ENCODE measurements at places on chromosomes 3 and 15.

DNA sequence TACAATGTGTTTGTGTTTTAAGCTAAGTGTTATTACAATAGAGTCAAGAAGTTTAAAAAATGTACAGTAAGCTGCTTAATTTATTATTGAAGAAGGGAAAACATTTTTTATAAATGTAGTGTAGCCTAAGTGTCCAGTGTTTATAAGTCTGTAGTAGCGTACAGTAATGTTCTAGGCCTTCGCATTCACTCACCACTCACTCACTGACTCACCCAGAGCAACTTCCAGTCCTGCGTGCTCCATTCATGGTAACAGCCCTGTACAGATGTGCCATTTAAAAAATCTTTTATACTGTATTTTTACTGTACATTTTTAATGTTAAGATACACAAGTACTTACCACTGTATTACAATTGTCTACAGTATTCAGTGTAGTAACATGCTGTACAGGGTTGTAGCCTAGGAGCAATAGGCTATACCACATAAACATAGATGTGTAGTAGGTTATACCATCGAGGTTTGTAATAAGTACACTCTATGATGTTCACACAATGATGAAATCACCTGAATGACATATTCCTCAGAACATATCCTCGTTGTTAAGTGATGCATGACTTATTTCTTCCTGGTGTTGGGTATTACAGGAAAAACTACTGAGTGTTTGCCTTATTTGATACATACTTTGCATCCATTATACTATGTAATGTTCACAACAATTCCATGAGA lies 156.6 kb upstream of the NUDT16 start:
- DNase-seq: no peak

DNA sequence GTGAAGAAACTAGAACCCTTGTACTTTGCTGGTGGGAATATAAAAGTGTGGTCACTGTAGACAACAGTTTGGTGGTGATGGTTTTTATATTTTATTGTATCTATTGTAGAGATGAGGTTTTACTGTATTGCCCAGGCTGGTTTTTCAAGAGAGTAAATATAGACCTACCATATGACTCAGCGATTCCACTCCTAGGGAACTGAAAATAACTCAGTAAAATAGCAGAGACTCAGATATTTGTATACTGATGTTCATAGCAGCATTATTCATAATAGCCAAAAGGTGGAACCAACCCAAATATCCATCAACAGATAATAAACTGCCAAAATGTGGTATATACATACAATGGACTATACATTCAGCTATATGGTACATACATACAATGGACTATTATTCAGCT lies 68.8 kb upstream of the IL12A start:
- no peak for DNase-seq

DNA sequence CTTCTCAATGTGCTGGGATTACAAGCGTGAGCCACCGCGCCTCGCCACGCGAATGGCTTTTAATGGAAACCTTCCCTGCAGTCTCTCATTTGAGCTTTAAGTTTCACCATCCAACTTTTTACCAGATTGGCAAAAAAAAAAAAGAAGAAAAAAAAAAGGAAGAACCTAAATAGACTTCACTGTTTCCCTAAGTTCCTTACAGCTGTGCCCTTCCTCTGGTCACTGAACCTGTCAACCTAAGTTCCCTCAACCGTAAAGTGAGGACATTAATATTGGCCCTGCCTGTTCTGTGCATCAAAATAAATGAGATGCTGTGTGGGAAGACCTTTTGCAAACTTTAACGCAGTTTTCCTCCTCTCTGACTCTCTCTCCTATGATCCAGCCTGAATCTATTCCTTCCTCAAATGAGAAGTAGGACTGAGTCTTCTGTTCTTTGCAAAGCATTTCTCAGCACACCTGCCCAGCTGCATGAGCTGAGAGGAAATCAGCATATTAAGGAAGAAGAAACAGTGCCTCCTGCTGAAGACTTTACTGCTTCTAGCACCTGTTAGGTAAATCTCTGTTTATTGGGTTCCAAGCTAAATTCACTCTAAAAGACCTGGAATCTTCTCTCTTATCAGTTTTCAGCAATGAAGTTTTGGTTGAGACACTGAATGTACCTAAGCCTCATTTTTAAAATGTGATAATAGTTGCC lies 99.6 kb upstream of the ETV5 start:
- DNase-seq: no peak

- no peak for DNase-seq
Observed at GRCh38 chr3:34394978-34395748, 596.7 kb downstream of the PDCD6IP start.

- no peak for DNase-seq
Observed at GRCh38 chr15:62269504-62269903, 104.4 kb upstream of the C2CD4B start.

DNA sequence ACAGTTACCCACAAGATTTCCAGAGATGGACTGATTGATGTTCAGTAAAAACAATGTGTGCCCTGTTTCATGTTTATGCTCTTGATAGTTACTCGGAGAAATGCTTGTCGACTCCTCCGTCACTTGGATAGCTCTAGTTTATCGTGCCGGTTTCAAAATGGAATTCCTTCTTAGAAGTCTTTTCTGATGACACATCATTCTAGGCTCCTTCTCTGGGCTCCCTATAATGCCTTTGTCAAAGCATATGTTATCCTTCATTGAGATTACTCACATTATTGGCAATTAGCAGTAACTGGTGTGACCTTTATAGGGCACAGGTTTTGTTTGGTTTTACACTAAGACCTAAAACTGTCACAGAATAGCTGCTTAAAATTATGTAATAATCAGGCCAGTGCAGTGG lies 201.8 kb downstream of the CNTN6 start:
- no peak for DNase-seq

Measured in activated gamma-delta T cell treated with Interleukin-2 at 50 U/mL for 16 hours (primary cell).